ENCODE measurements at places on chromosomes 4 and X. TPM values are rescaled to one million over a fixed set of nuclear protein-coding genes. Genes with fewer than 3 reads are reported as not detected.

- no peaks in the 10 kb centered on the region for H3K36me3 ChIP-seq
- no peak for DNase-seq
- H3K27me3 ChIP-seq: no peaks in the 10 kb centered on the region
These were observed 80.3 kb downstream of the FAM13A start for GRCh38 chr4:88976775-88977035.

DNA sequence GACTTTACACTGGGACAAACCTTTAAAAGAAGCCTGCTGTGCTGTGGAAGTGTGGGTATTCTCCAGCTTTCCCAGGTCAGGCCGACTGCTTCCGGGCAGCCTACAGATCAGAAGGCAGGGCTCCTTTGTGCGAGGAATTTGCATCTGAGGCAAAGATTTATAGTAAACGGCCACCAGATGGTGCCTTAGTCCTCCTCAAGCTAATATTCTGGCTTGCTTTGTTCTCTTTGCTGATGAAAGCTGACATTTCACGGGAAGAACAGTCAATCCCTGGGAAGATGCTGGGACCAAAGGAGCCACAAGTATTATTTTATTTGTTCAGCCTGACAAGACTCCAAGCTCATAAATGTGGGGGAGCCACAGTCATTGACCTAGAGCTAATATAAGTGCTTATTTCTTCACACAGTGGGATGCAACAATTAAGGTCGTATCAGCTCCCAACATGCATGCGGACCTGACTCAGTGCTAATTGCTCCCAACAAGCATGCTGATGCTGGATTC lies 120.7 kb upstream of the TRIM2 start:
- peaks cover 4% of the 10 kb centered on the region for H3K4me1 ChIP-seq
- no peak overlapping the region for H3K4me3 ChIP-seq

DNA sequence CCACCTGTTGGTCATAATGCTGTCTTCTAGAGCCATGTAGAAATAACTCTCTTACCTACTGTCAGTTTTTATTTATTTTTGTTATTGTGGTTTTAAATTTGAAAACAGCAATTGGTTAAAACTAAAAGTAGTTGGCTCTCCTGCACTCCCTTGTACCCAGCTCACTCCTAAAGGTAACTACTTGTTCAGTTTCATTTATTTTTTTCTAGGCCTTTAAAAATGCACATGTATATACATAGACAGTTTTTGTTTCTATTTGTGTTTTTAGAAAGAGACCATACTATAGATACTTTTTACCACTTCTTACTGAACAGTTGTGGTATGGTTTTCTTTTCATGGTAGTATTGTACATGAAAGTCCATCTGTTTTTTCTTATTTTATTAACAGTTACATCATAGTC lies 16.8 kb downstream of the SMAD1 start:
- no peak overlapping the region for H3K27ac ChIP-seq
- no peaks in the 10 kb centered on the region for H3K36me3 ChIP-seq
- H3K4me3 ChIP-seq: no peak overlapping the region
- DNase-seq: no peak
- H3K4me1 ChIP-seq: peaks cover 35% of the 10 kb centered on the region
- no peaks in the 10 kb centered on the region for H3K27me3 ChIP-seq

GRCh38 chr4:90128961-90129495 lies 1.8 kb downstream of the CCSER1 start:
- H3K36me3 ChIP-seq: no peaks in the 10 kb centered on the region
- no peaks in the 10 kb centered on the region for H3K27me3 ChIP-seq
- H3K4me3 ChIP-seq: peak overlapping the region; percentile 62
- no peak for DNase-seq
- no peak overlapping the region for H3K27ac ChIP-seq

The NWD2 gene
- total RNA-seq: 0.63 TPM

DNA sequence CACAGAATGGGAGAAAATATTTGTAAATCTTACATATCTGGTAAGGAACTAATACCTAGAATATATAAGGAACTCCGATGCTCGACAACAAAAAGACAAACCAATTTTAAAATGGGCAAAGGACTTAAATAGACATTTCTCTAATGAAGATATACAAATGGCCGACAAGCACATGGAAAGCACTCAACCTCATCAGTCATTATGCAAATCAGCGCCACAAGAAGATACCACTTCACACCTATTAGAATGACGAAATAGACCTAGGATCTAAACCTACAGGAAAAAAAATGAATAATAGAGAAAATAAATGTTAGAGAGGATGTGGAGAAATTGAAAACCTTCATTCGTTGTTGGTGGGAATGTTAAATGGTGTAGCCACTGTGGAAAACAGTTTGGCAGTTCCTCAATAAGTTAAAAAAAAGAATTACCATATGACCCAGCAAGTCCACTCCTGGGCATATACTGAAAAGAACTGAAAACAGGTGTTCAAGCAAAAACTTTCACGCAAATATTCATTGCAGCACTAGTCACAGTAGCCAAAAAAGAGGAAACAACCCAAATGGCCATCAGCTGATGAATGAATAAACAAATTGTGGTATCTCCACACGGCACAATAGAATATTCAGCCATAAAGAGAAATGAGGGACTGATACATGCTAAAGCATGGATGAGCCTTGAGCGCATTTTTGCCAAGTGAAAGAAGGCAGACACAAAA lies 57.3 kb upstream of the WDR19 start:
- no peaks in the 10 kb centered on the region for H3K27me3 ChIP-seq
- H3K36me3 ChIP-seq: no peaks in the 10 kb centered on the region
- H3K4me3 ChIP-seq: no peak overlapping the region

The ADH1C gene
- 3.3 TPM for total RNA-seq

The XAGE1A gene
- total RNA-seq: not detected

DNA sequence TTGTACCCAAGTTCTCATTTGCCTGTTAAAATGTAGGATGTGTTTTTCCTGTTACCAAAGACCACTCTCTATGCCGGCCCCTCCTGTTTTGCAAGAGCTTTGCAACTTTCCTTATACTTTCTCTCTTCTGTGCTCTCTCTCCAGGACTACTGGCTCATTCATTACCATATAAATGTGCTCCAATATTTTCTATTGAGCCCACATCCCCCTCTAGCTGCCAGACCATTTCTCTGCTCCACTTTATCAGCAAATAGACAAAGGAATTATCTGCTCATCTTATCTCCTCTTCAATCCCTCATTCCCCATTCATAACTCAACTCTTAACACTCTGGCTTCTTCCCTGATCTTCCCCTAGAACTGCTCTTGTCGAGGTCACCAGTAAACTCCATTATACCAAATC lies 33.6 kb downstream of the RPGR start:
- H3K4me1 ChIP-seq: no peaks in the 10 kb centered on the region
- H3K4me3 ChIP-seq: no peak overlapping the region
- no peak overlapping the region for H3K27ac ChIP-seq

The EREG gene
- 0.13 TPM for total RNA-seq

The RS1 gene
- total RNA-seq: not detected

DNA sequence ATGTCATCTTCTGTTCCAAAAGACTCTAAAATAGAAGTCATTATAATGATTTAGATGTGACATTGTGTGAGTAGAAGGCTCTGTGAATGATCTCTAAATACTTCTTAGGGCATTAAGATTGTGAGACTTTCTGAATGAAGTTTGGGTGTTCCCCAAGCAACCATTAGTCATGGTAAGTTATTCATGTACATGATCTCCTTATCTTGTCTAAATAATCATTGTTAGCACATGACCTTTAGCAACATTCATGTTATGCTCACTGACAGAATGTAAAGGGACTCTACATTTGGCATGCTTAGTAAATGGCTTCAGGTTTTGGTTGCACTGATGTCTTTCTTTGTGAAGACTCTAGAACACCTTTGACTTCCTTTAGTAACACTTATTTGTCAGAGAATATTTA lies 140.8 kb upstream of the AGA start:
- no peaks in the 10 kb centered on the region for H3K4me1 ChIP-seq
- H3K27me3 ChIP-seq: no peaks in the 10 kb centered on the region
- no peak overlapping the region for H3K27ac ChIP-seq
- H3K36me3 ChIP-seq: no peaks in the 10 kb centered on the region
- DNase-seq: no peak

GRCh38 chrX:145848448-145848847 lies 30.8 kb downstream of the SLITRK2 start:
- no peak overlapping the region for H3K4me3 ChIP-seq
- H3K36me3 ChIP-seq: no peaks in the 10 kb centered on the region
- H3K4me1 ChIP-seq: no peaks in the 10 kb centered on the region
- peak; percentile 57 for DNase-seq
- no peak overlapping the region for H3K27ac ChIP-seq

DNA sequence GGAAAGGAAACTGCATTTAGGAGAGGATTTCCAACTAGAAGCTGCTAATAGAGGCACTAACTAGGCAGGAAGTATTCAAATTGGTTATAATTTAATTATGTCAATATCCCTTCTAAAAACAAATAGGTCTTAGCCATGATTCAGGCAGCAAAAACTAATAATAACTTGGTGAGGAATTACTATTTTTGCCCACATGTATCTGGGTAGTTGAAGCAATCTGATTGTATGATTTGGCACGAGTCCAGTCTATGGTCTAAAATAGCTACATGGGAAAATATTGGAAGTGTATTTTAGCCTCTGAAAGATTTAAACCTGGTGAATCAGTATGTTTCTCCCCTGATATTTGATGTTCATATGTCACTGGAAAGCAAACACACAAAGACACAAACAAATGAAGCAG lies 62.2 kb downstream of the MFAP3L start:
- DNase-seq: no peak
- no peak overlapping the region for H3K4me3 ChIP-seq
- H3K27me3 ChIP-seq: no peaks in the 10 kb centered on the region
- H3K4me1 ChIP-seq: no peaks in the 10 kb centered on the region

The NSG1 gene
- not detected for total RNA-seq

GRCh38 chrX:20311505-20311904 lies 44.8 kb upstream of the RPS6KA3 start:
- H3K36me3 ChIP-seq: no peaks in the 10 kb centered on the region
- no peaks in the 10 kb centered on the region for H3K27me3 ChIP-seq
- H3K4me1 ChIP-seq: no peaks in the 10 kb centered on the region
- no peak for DNase-seq
- no peak overlapping the region for H3K27ac ChIP-seq

The MAOB gene
- 9.5 TPM for total RNA-seq

The MSMO1 gene
- total RNA-seq: 29.7 TPM

The FGD1 gene
- 3.6 TPM for total RNA-seq

- H3K4me3 ChIP-seq: no peak overlapping the region
- no peak overlapping the region for H3K27ac ChIP-seq
These were observed 43.5 kb upstream of the LAMP2 start for GRCh38 chrX:120512627-120513026.

DNA sequence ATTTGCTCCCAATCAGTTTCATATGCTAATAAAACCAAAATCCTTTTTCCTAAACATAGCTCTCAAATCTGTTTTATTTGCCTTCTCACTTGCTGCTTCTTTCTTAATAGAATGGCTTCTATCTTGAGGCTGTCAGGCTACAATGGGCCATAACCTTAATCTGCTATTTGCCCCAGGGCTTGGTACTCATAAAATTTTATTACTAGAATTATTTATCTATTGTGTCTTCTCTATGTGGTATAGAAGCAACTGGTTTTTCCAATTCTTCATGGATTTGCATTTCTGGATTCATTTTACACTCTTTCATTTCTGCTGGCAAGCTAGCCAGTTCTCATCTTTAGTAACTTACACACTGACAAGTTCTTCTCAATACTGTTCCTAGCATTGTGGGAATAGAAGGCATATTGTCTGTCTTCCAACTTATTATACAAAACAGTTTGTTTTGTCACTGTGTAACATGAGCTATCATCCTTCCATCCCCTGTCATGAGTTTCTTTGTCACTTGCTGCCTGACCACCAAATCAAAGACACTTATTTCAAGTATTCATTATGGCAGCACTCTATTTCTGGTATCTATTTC lies 96.6 kb upstream of the KCNIP4 start:
- DNase-seq: no peak
- H3K4me3 ChIP-seq: no peak overlapping the region
- no peak overlapping the region for H3K27ac ChIP-seq

- no peak for DNase-seq
- H3K27ac ChIP-seq: no peak overlapping the region
- H3K36me3 ChIP-seq: no peaks in the 10 kb centered on the region
- H3K4me3 ChIP-seq: no peak overlapping the region
- no peaks in the 10 kb centered on the region for H3K4me1 ChIP-seq
These were observed 195.5 kb downstream of the RELL1 start for GRCh38 chr4:37490391-37491347.

DNA sequence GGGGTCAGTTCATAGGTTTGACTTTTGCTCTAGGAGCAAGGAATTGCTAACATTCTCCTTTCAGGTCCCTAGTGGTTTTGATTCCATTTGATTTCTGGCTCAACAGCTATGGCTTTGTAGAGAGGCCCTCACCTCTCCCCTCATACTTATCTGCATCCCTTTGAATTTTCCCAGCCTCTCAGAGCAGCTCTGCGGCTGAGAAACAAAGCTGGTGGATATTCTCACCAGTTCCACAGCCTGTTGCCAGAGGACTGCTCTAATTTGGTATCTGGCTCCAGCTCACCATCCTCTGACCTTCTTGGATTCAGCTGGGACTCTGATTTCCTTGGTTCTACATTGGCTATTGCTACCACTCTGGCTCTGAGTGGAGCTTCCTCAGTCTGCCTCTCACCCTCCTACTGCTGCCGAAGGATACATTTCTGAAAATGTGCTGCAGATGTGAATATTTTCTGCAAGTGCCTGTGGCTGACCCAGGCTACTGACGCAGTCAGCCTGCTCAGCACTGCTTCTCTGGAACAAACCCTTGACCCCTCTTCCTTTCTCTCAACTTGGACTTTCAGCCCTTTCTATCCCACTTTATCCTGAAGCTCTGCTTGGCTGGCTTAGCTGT lies 110.9 kb upstream of the ENPEP start:
- H3K36me3 ChIP-seq: no peaks in the 10 kb centered on the region
- no peak overlapping the region for H3K27ac ChIP-seq
- no peak overlapping the region for H3K4me3 ChIP-seq
- no peaks in the 10 kb centered on the region for H3K27me3 ChIP-seq
- H3K4me1 ChIP-seq: no peaks in the 10 kb centered on the region

GRCh38 chrX:135644624-135645023 lies 68.8 kb upstream of the CT45A1 start:
- no peak overlapping the region for H3K4me3 ChIP-seq
- H3K4me1 ChIP-seq: no peaks in the 10 kb centered on the region
- H3K27me3 ChIP-seq: no peaks in the 10 kb centered on the region
- no peaks in the 10 kb centered on the region for H3K36me3 ChIP-seq

The RHOXF2 gene
- total RNA-seq: not detected

DNA sequence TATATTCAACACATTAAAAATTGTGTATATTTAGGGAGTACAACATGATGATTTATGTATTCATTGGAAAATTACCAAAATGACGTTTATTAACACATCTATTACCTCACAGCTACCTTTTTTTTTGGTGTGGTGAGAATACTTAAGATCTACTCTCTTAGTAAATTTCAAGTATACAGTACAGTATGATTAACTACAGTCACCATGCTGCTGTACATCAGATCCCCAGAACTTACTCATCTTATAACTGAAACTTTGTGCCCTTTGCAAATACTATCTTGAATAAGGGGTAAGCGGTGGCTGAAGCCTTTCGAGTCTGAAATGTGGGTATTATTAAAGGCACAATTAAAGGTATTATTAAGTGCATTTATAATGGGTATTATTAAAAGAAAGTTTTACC lies 976 bp downstream of the PHKA1 start:
- no peaks in the 10 kb centered on the region for H3K36me3 ChIP-seq
- DNase-seq: no peak
- no peak overlapping the region for H3K4me3 ChIP-seq
- H3K4me1 ChIP-seq: no peaks in the 10 kb centered on the region
- peak overlapping the region; percentile 83 for H3K27ac ChIP-seq

- H3K36me3 ChIP-seq: no peaks in the 10 kb centered on the region
- no peak overlapping the region for H3K4me3 ChIP-seq
- H3K27me3 ChIP-seq: no peaks in the 10 kb centered on the region
- no peaks in the 10 kb centered on the region for H3K4me1 ChIP-seq
- no peak overlapping the region for H3K27ac ChIP-seq
- DNase-seq: no peak
These were observed 28.6 kb downstream of the FAM241A start for GRCh38 chr4:112173593-112174558.
